ENCODE measurements at places on chromosomes 4 and X.

DNA sequence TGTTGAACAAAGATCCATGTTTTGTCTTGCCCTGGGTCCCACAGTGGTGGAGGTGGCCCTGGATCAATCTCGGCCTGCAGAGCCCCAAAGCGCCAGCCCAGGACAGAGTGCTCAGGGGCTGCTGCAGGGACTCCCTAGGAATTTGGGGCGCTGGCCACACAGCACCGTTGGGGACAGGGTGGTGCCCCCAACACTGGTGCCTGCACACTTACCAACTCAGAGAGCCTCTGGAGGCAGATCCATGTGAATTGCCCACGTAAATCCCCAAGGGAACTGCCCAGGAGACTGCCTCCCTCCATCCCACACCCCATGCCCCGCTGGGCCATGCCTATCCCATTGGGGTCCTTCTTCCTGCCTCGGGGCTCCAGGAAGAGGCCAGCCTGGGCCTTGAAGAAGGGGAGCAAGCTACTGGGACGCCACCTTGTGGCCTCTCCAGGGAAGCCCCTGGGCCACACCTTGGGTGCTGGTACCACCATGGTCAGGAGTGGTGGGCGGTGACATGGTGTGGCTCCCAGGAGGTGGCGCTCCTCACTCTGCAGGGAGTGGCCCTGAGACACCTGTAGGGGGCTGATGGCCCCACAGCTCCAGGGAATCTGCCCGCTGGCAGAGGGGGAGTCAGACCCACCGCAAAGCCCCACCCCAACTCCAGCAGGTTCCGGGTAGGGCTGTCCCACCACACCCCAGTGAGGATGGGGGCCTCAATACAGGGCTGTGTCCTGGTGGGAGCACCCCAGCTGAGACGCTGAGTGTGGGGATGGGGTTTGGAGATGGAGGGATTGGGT, 22.8 kb downstream of the CFAP99 start:
- no peak for DNase-seq

GRCh38 chr4:139817657-139818452, 152.2 kb downstream of the MGST2 start:
- peak; percentile 83 for DNase-seq

- DNase-seq = no peak
These were observed 102.1 kb downstream of the DCK start for GRCh38 chr4:71095545-71095944.

GRCh38 chr4:31964685-31965084, 1244.5 kb downstream of the PCDH7 start:
- no peak for DNase-seq
